ENCODE measurements at places on chromosomes 7 and 10.

DNA sequence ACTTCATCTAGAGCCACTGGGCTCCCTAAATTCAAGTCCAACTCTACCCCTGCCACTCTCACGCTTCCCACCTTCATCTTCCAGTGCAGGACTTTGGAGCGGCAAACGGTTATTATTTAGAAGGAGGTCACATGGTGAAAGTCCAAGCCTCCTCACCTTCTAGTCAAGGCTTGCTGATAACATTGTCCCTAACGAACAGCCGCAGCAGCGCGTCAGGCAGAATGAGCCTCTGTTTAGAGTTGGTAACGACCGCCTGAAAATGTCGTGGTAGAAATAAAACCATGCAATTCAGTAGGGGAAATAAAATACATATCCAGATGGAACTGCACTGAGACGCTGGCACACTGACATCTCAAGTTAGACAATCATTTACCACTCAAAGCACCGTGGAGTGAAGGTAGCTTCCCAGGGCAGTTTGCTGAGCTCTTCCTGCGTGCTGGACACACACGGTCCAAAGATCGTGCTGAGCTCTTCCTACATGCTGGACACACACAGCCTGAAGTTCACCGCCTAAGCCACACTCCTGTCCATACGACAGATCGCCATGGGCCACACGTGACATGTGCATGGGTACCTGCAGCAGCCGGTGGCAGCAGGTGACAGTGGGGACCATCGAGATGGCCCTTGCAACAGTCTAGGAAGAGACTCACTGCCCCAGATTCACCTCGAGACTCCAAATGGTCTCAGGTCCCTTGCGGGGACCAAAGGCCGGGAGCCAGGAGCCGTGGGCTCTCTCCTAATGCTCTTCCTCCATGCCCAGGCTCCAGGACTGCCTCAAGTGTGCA lies 323.5 kb downstream of the PTPRN2 start:
- DNase-seq: no peak

DNA sequence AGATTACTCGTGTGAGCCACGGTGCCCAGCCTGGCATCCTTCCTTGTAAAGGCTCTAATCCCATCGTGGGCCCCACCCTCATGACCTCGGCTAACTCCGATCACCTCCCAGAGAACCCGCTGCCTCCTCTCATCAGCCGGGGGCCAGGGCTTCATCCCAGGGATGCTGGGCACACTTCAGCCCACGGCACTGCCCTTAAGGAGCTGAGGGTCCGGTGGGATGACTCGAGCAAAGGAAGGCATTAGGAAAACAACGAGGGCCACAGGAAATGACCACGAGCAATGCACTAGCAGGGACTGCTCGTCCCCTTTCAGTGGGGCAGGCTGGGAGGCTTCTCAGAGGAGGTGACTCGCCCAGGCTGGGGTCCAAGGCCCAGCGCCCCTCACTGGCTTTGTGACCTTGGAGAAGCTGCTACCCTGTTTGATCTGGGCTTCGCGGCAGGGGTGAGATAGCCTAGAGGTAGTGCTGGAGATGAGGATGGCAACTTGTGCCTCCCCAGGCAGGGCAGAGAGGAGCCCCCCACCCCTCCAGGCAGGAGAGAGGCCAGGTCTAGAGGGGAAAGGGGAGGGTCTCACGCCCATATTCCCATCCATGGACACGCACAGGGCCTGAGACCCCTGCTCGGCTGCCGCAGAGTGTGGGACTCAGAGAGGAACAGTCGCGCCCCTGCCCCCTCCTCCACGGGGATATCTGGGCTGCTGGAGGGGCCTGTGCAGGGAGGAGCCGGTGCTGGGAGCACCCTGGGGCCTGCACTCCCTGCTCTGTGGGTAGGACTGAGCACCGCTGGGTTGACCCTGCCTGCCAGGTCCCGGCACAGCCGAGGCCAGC lies 26.8 kb downstream of the ELFN1 start:
- no peak for DNase-seq

DNA sequence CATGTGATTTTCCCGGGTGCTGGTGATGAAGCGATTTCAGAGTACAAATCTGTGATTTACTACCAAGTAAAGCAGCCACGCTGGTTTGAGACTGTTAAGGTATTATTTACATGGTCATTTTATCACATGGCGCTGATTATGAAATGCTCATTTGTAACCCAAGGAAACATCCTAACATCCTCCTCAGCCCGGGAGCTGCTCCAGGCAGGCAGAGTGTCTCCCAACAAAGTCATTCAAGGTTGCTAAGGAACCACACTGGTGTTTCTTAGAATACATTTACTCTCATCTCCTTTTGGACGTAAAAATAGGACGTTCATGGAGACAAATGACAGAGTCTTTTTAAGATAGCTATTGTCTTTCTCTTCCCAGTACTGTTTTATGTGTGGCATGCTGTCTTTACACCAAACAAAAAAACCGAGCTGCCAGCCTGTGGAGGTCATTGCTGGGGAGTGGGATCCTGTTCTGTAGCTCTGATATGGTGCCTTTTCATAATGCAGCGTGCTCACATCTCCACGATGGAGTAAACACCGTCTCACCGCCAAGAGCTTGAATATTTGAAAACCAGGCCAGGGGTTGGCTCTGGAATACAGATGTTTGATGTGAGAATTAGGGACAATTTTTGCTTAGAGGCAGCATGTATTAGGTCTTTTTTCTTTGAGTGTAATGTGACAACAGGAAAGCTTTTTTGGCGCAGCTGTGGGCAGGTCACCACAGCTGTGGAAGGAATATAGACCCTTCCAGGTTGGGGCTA lies 119.6 kb downstream of the DOCK1 start:
- DNase-seq: no peak

DNA sequence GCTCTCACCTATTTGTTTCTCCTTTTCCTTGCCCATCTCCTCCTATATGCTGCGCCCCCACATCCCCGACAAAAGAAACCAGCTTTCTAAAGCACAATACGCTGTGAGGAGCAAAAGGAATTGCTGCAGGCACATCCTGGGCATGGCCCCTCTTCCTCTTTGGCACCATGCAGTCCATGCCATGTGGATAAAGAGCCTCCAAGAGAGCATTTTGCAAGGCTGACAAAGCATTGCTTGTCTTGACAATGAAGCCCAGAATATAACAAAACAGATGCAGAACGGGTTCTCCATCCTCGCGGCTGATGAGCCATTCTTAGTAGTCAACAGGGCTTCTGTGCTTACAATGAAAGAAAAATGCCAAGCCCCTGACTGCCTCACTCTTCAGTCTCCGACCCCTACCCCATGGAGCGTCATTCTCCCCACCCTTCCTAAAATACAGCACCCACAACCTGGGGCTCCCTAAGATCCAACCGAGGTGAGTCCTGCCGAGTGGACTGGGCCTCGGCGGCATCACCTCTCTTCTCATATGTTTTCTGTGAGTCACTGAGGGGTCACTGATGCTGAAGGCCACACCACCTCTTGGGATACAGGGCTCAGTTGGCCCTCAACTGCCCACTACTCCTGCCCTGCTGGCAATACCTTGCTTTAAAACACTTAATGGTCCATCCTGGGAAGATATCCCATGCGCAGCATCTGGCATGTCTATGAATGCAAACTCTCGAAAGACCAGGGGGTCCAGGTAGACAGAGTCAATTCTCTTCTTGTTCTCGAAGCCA lies 47.5 kb downstream of the GSDME start:
- DNase-seq: no peak

- no peak for DNase-seq
Measured at GRCh38 chr7:49852619-49853462, 79.4 kb downstream of the VWC2 start.

- DNase-seq: no peak
Measured at GRCh38 chr10:130652544-130652943, 516.4 kb downstream of the GLRX3 start.

- DNase-seq: no peak
Measured at GRCh38 chr7:13826752-13827151, 162.7 kb downstream of the ETV1 start.

- no peak for DNase-seq
Measured at GRCh38 chr10:30996481-30997005, 35.1 kb downstream of the ZNF438 start.

DNA sequence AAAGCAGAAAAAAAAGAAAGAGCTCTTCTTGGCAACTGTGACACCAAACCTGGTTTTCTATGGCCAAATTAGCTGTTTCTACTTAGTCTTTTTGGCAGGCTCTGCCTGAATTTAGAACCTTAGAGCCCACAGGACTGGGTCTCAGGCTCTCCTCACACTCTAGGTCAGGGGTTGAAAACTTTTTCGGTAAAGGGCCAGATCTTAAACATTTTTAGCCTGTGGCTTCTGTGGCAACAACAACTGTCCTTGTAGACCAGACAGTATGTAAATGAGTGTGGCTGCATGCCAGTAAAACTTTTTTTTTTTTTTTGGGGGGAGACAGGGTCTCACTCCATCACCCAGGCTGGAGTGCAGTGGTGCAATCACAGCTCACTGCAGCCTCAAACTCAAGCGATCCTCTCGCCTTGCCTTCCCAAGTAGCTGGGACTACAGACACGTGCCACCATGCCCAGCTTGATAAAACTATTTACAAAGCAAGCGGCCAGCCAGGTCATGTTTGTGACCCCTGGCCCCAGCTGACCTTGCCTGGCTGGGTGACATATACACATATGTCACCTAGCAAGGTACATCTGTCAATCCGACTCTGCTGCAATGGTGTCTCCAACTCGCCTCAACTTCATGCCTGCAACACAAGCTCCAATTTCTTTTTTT lies 17.4 kb downstream of the KPNA7 start:
- DNase-seq: no peak

- DNase-seq: no peak
Measured at GRCh38 chr10:114079421-114079820, 35.8 kb downstream of the ADRB1 start.

GRCh38 chr7:69204943-69205342 lies 393.3 kb upstream of the AUTS2 start:
- no peak for DNase-seq

DNA sequence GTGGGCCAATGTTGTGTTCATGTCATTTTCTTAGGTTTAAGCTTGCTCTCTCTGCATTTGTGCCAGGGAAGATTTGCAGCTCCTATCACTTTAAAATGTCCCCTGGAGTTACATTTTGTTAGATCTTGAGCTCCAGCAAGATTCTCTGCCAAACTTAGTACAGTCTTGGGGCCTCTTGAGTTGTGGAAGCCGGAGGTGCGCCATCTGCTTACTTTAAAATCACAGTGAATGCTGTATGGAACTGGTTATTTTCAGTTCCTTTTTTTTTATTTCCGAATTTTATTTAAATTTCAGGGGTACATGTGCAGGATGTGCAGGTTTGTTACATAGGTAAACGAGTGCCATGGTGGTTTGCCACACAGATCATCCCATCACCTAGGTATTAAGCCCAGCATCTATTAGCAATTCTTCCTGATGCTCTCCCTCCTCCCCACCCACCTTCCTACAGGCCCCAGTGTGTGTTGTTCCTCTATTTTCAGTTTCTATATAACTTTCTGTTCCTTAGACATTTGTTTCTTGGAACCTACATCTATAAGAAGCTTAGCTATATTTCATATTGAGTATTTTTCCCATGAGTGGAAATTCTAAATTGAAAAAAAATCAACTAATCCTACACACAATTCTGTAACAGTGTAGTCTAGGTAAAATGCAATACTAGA lies 114.4 kb upstream of the CREB5 start:
- DNase-seq: no peak

DNA sequence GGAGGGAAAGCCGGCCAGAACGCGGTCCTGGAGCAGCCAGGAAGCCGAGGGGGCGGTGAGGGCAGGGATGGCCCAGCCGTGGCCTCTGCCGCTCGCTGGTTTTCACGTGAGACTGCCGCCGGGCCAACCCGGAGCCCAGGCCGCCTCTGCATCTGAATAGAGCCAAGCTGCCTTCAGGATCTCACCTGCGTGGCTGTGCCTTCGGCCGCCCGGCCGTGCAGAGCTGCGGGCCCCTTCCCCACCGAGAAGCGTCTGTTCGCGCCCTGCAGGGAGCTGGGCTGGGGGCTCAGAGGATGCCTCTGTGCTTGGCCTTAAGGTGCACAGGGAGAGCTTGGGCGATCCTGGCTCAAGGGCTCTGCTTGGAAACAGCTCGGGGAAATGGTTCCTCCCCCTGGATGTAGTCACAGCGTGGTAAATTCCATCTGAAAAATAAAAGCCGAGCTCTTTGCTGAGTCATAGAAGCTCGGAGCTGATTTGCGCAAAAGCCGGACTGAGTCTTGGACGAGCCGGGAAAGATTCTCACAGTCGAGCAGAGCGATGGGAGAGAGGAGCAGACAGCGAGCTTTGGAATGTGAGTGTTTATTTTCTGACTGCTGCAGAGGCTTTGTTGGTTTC lies at the start of gene JAKMIP3:
Gene JAKMIP3, plus strand, starts transcription at position 456 of the 615 bp plus-strand sequence. CDS start 38,863 bp downstream, outside the sequence.
- no peak for DNase-seq

GRCh38 chr10:49549640-49550346 lies 10.9 kb upstream of the ERCC6 start:
- no peak for DNase-seq

- DNase-seq: no peak
Measured at GRCh38 chr7:131090188-131090587, 237.5 kb upstream of the MKLN1 start.

DNA sequence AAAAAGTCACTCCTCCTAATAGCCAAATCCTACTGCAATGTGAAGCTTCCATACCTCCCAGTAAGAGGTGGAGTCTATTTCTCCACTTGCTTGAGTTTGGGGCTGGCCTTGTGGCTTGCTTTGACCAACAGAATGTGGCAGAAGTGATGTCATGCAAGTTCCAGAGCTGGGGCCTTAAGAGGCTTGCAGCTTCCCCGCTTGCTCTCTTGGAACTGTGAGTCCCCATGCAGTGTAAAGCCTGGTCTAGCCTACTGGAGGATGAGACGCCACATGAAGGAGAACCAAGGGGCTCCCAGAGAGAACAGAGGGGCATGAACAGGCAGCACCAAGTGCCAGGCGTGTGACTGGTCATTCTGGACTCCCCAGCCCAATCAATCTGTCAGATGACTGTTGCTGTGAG lies 58.6 kb upstream of the OPALIN start:
- no peak for DNase-seq

DNA sequence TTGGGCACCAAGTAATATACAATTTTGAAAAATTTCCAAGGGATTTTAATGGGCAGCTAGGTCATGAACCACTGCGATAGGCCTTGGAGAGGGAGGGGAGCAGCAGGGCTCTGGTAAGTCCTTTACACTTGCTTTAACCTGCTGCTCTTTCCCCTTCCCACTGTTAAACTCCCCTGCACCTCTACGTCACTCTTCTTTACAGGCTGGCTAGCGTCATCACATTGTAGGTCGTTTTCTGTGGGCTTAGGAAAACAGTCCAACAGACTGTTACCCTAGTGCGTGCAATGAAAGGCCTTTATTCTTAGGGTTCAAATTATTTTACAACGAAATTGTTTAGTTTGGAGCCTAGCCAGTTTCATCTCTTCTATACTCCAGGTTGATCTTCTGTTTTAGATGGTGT lies 235.7 kb downstream of the AUTS2 start:
- no peak for DNase-seq

- no peak for DNase-seq
Measured at GRCh38 chr7:41754046-41754445, 51.2 kb upstream of the INHBA start.

- DNase-seq: no peak
Measured at GRCh38 chr7:77702513-77702912, 6.3 kb downstream of the RSBN1L start.
